HFF-Myc (cell line): ENCODE measurements at places on chromosomes 1 and 21.

- DNase-seq = no peak
Measured at GRCh38 chr1:213670692-213671023, 317.1 kb upstream of the PROX1 start.

- DNase-seq = no peak
Measured at GRCh38 chr21:25903607-25904006, 168.8 kb downstream of the GABPA start.

GRCh38 chr1:157618190-157618589, 20.3 kb upstream of the FCRL4 start:
- DNase-seq = no peak

GRCh38 chr21:45388611-45389296, 16.2 kb upstream of the COL18A1 start:
- DNase-seq = no peak

GRCh38 chr1:67429528-67430357, 459 bp downstream of the SERBP1 start:
- DNase-seq = no peak

DNA sequence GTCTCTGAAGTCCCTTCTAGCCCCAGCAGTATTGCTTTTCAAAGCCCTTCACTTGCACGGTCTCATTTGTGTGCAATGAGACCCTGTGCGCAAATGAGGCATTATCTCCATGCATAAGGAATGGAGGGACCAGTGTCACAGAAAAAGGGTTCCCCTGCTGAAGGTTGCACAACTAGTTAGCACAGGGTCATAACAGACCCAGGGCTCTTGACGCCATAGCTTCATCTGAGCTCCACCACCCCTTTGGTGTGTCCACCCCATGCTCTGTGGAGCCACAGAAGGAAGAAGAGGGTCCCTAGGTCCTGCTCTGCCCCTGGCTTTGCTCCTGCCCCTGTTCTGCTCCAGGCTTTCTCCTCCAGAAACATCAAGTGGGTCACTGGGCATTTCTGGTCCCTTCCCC, 12.6 kb downstream of the SH2D2A start:
- no peak for DNase-seq

- DNase-seq = no peak
Measured at GRCh38 chr1:174491606-174492005, 43.8 kb downstream of the GPR52 start.
